Naive thymus-derived CD8-positive, alpha-beta T cell (primary cell): ENCODE measurements at places on chromosomes 16 and 17. TPM values are rescaled to one million over a fixed set of nuclear protein-coding genes. Genes with fewer than 3 reads are reported as not detected.

DNA sequence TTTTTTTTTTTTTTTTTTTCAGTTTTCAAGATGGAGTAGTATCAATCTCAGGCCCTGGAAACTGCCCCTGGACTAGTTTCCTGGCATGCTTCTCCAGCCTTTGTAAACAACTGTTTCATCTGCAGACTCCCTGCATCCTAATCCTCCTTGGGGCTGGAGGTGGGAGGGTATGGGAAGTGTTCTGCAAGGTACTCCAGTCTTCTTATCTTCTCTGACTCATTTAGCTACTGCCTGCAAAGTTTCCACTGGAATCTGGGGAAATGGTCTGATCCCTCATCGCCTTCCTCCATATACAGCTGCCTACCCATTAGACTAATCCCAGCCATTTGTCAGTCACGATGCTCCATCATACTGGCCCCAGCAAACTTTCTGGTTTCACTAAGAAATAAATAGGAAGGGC lies 21.5 kb downstream of the COPZ2 start:
- peaks cover 21% of the 10 kb centered on the region for H3K4me1 ChIP-seq
- H3K4me3 ChIP-seq, result no peak overlapping the region
- peaks cover 32% of the 10 kb centered on the region for H3K27me3 ChIP-seq
- no peak for DNase-seq

GRCh38 chr17:31917065-31917529 lies 15.6 kb upstream of the UTP6 start:
- no peak for DNase-seq
- no peak overlapping the region for H3K27ac ChIP-seq
- H3K4me1 ChIP-seq, result no peaks in the 10 kb centered on the region
- H3K27me3 ChIP-seq, result peaks cover 9% of the 10 kb centered on the region
- H3K4me3 ChIP-seq, result no peak overlapping the region

DNA sequence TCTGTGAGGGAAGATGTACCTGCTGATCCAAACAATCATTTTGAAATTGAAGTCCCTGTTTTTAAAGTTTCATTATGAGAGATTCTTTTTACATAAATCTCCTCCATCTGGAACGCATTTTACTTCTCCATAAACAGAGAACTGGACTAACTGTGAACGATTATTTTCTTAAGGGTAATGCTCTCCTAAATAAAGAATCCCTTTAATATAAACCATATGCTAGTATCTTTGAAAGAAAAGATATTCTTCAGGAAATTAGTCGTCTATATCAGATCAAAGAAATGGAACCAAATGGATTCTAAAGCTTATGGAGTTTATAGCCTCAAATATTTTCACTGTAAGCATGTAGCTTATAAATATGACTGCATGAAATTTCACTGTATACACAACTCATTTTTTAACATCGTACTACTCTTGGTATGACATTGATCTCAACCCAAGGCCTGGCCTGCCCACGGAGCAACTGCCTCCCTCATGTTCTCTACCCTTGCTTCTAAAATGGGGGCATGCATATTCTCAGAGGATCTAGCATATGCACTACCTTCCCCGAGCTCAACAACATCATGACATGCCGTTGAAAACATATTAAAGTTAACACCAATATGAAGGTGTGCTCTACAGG lies 66.4 kb downstream of the MYH10 start:
- H3K36me3 ChIP-seq, result no peaks in the 10 kb centered on the region
- H3K4me1 ChIP-seq, result no peaks in the 10 kb centered on the region
- no peak for DNase-seq
- H3K27me3 ChIP-seq, result no peaks in the 10 kb centered on the region
- H3K27ac ChIP-seq, result no peak overlapping the region
- no peak overlapping the region for H3K4me3 ChIP-seq

GRCh38 chr17:76491271-76492122 lies 9.7 kb downstream of the RHBDF2 start:
- peaks cover 7% of the 10 kb centered on the region for H3K36me3 ChIP-seq
- peaks cover 38% of the 10 kb centered on the region for H3K4me1 ChIP-seq

Gene CCL22
- 6.5 TPM for total RNA-seq
